Cerebellum (tissue), 4 donors: ENCODE measurements at places on chromosomes 12 and 14. TPM values are rescaled to one million over a fixed set of nuclear protein-coding genes. Genes with fewer than 3 reads are reported as not detected.

SP1 gene
- 27.0 TPM for total RNA-seq

USP44 gene
- 4.4 TPM for total RNA-seq

C12orf54 gene
- total RNA-seq: not detected

SMCO2 gene
- total RNA-seq: not detected

CPNE6 gene
- 0.36 TPM for total RNA-seq

GPX2 gene
- not detected for total RNA-seq

LRRC10 gene
- not detected for total RNA-seq

AICDA gene
- not detected for total RNA-seq

ADCK1 gene
- total RNA-seq: 7.3 TPM

TIMELESS gene
- 8.5 TPM for total RNA-seq

GSC gene
- not detected for total RNA-seq

P2RX2 gene
- total RNA-seq: not detected

FOXG1 gene
- total RNA-seq: 0.09 TPM

SIX4 gene
- total RNA-seq: 1.3 TPM
